ENCODE measurements at places on chromosomes 16 and 17. TPM values are rescaled to one million over a fixed set of nuclear protein-coding genes. Genes with fewer than 3 reads are reported as not detected.

Gene GAS2L2
- not detected for total RNA-seq

Gene HOXB9
- total RNA-seq, result not detected

Gene CISD3
- 6.5 TPM for total RNA-seq

Gene C16orf92
- total RNA-seq, result not detected

Gene CALB2
- 0.36 TPM for total RNA-seq

Gene RNF227
- 2.8 TPM for total RNA-seq

Gene APOBR
- total RNA-seq, result not detected

Gene KRT23
- total RNA-seq, result not detected

Gene NPIPA8
- not detected for total RNA-seq

Gene OR1F1
- not detected for total RNA-seq

Gene NKIRAS2
- 17.1 TPM for total RNA-seq

Gene SDR42E2
- not detected for total RNA-seq

Gene DUS2
- 12.9 TPM for total RNA-seq

Gene EMC6
- not detected for total RNA-seq

Gene CCL3
- not detected for total RNA-seq

Gene NOD2
- not detected for total RNA-seq

Gene CHST6
- total RNA-seq, result 0.27 TPM

Gene CLEC19A
- not detected for total RNA-seq

Gene RNFT1
- 9.6 TPM for total RNA-seq

Gene ZNF385C
- total RNA-seq, result not detected

All from fibroblast of the aortic adventitia (primary cell).